ENCODE measurements at places on chromosomes 12 and 14.

GRCh38 chr12:127640181-127640886 lies 626.6 kb upstream of the TMEM132C start:
- DNase-seq, result no peak

DNA sequence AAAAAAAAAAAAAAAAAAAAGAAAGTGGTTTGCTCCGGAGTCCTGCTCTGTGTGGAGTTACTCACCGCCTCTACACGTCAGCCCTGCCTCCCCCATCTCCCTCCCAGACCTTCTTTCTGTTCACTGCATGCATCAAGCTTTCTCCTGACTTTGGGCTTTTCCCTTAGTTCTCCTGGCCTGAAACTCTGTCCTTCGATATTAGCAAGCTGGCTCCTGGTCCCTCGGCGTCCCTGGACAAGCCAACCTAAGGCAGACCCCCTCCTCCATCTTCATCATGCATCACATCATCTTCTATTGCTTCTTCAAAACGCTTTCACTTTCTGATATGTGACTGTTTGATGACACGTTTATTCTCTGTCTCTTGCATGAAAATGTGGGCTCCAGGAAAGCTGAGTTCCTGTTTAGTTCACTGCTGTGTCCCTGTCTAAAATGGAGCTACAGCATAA lies 40.6 kb downstream of the SLC15A4 start:
- DNase-seq, result no peak

- no peak for DNase-seq
Measured at GRCh38 chr14:92734618-92735017, 13.8 kb downstream of the LGMN start.

DNA sequence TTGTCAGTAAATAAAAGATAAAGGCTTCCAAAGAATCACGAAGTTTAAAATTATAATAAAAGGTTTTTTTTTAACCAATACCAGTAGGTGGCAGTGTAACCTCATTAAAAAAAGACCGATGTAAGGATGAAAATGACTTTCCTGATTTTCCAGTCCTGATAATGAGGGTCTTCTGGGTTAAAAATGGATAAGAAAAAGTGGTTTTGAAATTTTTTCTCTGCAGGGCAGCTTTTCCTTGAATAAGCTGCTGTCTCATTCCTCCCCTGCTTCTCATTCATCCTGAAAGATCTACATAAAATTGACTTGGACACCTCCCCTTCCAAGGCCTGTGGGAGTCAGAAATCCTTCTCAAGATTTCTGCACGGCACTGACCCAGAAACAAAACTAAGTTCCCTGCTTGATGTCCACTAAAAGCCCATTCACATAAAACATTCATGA lies 58.9 kb upstream of the FBXO33 start:
- no peak for DNase-seq

- DNase-seq, result no peak
Measured at GRCh38 chr14:51644217-51644933, 7.3 kb upstream of the FRMD6 start.

GRCh38 chr12:4813741-4814140 lies 93.5 kb downstream of the GALNT8 start:
- DNase-seq, result no peak

DNA sequence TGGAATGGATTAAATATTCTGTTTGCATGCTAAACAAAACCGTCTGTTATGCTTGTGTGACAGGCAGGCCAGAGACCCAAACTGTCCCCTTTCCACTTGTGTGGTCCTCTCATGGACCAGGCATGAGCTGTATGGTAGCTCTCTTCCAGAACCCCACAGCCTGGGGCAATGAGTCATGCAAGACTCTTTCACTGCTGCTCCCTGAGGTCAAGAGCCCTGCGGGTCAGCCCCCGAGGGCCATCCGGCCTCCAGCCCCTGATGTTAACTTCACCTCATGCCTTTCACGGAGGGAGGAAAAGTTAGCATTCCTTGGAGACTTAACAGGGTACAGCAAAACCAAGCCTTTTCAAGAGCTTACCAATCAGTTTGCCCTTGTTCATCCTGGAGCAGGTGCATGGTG lies 239.1 kb upstream of the DIO3 start:
- DNase-seq, result no peak

DNA sequence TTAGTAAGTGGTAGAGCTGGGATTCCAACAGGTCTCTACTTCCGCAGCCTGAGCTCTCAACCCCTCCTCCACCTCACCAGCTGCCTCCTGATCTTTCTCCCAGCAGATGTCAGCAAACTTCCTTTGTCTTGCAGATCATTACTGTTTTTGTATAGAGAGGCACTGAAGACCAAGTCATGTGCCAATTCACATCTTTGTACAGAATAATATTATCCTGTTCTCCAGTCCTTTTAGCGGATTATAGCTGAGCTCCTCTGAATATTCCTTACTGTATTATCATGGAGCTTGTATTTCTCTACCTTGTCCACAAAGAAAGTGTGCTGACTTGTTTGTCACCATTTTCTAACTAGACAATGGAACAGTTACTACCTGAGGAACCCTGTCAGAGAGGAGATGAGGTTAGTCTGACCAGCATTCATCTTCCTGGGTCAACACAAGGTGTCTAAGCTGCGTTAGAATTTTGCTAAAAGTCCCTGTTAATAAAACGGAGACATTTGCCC lies 142.3 kb upstream of the ARHGAP5 start:
- DNase-seq, result peak; percentile 74

- no peak for DNase-seq
Measured at GRCh38 chr12:106791531-106791930, 17.0 kb downstream of the RIC8B start.

- DNase-seq, result no peak
Measured at GRCh38 chr12:124359671-124360581, 65.0 kb downstream of the RFLNA start.

DNA sequence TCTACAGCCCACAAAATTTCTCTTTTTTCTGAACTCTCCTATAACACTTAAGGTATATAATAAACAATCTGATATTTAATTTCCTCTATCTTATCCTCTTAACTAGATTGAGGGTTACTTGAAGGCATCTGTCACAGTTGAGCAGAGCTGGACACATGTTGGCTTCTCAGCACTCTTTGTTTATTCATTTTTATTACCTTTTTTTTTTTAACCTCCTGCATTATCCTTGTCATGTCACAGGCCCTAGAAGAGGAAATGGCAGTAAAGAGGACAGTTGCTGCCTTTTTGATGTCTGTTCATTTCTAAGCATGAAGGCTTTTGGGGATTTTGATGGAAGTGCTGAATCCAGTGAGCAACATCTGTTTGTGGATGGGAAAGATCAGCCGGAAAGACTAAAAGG lies 32.5 kb upstream of the EVL start:
- DNase-seq, result no peak

GRCh38 chr12:112906712-112907414 lies at the start of gene OAS1:
OAS1 (plus strand) TSS chr12:112906962; CDS start chr12:112907040, 78 bp downstream.
- peak; percentile 6 for DNase-seq

- no peak for DNase-seq
Measured at GRCh38 chr12:76177821-76178220, 93.3 kb upstream of the NAP1L1 start.

DNA sequence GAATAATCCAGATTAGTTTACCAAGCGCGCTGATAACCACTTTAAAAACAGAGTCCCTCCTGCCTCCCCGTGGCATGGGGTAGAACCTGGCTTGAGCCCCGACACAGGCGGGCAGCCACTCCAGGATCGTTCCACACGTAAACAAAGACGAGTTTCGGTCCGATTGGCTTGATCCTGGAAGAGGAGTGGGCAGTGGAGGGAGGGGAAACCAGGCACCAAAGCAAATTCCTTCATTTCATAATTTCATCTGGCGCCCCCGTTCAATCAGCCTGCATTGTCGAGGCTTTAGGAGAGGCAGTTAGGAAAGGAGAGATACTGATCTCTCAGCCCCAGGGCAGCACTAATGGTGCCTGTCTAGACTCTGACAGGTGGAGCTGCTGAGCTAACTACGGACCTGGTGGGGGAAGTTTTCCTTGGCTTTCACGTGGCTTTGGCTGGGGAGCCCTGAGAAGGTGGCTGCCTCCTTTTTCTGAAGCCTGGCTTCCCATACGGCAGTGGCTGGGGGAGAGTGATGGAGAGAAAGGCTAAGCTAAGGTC lies 751 bp upstream of the GPRC5A start:
- peak; percentile 83 for DNase-seq

GRCh38 chr12:49346659-49347310 lies at the start of gene DNAJC22:
DNAJC22 (plus strand) TSS chr12:49346888; CDS start chr12:49348873, 1,985 bp downstream.
- DNase-seq, result no peak

DNA sequence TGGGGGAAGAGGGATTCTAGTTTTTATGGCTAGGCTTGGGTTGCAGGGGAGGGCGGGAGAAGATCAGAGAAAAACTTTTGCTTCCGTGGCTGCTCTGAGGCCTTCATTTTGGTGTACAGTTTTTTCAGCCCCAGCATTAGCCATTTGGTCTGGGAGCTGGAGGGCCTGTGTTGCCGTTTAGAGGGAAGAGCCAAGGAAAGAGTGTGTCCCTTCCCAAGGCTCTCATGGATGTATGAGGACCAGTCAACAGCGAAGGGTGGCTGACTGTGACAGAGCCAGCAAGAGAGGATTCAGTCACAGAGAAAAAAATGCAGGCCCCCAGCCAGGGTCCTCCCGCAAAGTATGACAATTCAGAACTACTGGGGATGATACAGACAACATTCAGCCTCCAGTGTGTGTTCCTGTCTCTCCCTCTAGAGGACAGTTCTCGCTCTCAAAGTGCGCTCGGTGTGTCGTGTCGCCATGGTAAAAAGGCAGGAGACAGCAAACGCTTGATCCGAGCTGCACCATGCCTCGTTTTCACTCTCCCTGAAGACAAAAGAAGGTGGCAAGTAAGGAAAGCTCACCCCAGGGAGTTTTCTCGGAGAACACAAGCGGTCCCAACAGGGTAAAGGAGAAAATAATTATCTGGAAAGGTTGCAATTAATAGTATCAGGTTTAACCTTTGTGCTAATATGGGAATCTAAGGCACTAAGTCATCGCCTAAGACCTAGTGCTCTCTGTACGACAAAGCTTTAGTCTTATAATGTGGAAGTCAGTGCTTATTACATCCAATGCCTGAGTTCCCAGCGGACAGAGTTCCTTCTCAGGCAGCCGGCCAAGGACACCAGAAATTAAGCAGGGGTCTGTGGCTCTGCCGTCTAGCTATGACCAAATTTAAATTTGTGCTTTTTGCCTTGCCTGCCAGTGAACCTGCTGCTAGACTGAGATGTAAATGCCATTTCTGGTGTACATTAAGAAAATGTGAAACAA lies 157.3 kb upstream of the PLXNC1 start:
- peak; percentile 63 for DNase-seq

All from NT2/D1 (cell line).